ENCODE measurements at places on chromosomes 11 and 22.

GRCh38 chr11:91248199-91248807, 976.3 kb upstream of the FAT3 start:
- no peak for DNase-seq

DNA sequence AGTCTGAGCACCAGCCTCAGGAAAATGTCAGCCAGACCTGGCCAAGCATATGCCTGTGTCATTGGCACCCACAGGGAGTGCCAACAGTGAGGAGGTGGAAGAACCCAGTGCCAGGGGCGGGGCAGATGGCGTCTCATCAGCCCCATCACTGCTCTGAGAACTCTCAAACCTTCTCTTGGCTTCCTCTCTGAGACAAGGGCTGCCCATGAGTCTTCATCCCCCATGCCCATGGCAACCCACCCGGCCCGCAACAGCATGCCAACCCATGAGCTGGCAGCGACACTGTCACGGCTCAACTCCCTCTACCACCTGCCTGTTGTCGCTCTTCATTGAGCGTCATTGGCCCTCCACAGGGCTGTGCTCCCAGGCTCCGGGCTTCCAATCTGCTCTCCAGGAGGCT, 340.5 kb downstream of the BUD13 start:
- no peak for DNase-seq

GRCh38 chr22:21028277-21029251, 3.8 kb downstream of the SLC7A4 start:
- no peak for DNase-seq

GRCh38 chr22:43878079-43878795, 13.6 kb downstream of the PNPLA5 start:
- no peak for DNase-seq

DNA sequence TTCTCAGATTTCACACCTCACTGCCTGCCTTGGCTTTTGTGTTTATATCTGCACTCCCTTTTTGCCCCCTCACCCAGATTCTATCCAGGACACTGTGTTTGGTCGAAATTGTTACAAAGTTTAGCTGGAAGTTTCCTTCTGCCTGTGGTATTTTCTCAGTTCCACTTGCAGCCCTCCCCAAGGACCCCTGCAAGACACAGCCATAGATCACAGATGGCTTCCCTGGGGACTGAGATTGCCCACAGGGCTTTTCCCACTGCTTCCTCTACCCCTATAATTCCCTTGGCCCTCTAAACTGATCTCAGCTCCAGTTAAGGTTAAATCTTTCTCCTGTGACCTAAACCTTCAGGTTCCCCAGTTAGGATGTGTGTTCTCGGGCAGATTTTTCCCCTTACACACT, 146.1 kb upstream of the C11orf87 start:
- no peak for DNase-seq

- DNase-seq = no peak
Observed at GRCh38 chr11:99425596-99425995, 404.8 kb downstream of the CNTN5 start.

GRCh38 chr11:102283116-102283485, 34.2 kb upstream of the BIRC3 start:
- DNase-seq = no peak

DNA sequence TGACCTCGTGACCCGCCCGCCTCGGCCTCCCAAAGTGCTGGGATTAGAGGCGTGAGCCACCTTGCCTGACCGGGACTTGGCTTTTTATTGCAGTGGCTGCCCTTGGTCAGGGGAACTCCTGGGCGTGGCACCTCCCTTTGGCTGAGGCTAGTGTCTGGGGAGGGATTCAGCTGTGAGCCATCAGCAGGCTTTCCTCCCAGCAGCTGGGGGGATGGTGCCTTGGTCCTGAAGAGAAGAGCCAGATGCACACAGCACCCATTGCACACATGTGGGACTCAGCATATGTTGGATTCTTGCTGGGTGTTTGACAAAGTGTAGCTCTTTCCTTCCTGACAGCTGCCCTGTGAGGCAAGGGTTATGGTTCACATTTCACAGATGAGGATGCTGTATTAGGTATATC, 8.4 kb downstream of the CYTH4 start:
- no peak for DNase-seq

DNA sequence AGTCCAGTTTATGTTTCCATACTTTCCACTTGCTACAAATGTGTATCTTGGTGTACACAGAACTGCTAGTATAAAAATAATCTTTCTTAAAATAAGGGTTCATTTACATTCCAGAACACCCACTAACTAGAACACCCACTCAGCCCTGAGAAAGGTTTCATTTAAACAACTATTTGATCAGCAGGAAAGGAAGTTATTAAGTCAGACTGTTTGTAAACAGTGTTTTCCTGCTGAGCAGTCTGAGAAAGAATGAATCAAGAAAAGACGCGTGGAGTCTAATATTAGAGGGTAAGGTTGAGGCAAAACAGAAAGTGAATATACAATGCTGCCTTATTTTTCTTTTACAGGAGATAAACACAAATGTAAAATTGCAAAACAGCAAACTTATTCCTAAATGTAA, 32.7 kb downstream of the NARS2 start:
- DNase-seq = no peak

DNA sequence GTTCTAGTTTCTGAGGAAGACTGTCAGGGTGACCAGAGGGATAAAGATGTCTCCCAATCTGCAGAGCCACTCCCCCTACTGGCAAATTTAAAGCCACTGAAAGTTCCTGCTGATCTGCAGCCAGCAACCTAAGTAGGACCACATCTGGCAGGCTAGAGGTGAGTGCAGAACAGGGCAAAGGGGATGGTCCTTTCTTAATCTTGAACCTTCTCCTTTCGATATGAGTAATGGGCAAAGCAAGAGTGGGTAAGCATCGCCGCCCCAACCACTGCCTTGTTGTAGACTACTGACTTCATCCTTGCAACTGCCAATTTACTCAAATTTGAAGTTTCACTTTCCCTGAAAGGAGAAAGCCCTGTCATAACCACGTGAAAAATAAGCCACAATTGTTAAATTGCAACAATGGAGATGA, 30.7 kb downstream of the SCUBE2 start:
- no peak for DNase-seq

DNA sequence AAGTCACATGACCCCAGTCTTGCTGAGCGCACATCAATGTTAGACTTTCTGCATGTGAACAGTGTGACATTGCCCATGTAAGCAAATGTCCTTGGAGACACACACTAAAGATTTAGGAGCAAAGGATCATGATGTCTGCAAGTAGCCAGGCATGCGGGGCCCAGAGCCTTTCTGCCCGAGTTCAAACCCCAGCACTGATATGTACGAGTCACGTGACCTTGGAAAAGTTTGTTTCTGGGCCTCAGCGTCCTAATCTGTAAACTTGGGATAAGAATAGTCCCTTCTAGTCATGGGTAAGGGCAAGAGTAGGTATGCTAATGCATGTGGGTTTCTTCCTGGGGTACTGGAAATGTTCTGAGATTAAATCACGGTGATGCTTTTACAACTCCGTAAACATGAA, 16.8 kb upstream of the PGA3 start:
- no peak for DNase-seq
